ENCODE measurements at places on chromosomes 7 and 10.
A peak's percentile ranks its signal among the peaks of the same experiment; 100 is the strongest.

- DNase-seq = peak; percentile 54
Observed at GRCh38 chr7:76372984-76373833, 14.4 kb upstream of the YWHAG start.

GRCh38 chr10:89867964-89868363, 166.6 kb downstream of the KIF20B start:
- peak; percentile 49 for DNase-seq

DNA sequence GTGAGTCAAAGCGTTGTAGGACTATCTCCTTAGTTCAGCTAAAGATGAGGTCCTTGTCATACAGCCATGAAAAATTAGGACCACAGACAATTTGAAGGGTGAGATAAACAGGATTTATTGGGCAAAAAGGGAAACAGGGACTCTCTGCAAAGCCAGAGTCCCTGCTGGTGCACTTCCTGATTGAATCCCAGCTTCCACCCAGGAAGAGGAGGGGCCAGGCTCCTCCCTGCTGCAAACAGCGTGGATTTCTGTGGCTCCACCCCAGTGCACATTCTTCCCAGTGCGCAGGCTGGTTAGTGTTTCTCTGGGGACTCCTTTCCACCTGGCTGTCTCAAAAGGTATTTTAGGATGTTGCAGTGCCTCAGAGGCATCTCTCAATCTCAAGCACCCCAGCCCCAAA, 165.4 kb upstream of the YAE1 start:
- no peak for DNase-seq

DNA sequence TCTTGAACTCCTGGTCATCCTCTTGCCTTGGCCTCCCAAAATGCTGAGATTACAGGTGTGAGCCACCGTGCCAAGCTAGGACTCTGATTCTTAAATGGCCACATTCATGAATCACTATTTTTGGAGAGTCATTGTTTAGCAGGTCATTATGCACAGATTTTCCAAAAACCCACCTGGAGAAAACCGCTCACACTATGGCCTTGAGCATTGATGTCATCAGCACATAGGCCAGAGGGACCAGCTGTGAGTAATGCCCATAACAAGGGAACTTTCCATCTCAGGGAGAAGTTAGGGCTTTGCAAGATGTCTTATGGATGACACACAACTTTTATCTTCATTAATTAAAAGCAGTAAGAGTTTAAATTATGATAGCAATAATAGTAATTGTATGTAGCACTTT, 86.4 kb upstream of the KIF5B start:
- peak; percentile 35 for DNase-seq

GRCh38 chr10:21427804-21428481, 97.5 kb downstream of the SKIDA1 start:
- DNase-seq = no peak

GRCh38 chr7:5433181-5433580, 9.5 kb upstream of the TNRC18 start:
- no peak for DNase-seq

DNA sequence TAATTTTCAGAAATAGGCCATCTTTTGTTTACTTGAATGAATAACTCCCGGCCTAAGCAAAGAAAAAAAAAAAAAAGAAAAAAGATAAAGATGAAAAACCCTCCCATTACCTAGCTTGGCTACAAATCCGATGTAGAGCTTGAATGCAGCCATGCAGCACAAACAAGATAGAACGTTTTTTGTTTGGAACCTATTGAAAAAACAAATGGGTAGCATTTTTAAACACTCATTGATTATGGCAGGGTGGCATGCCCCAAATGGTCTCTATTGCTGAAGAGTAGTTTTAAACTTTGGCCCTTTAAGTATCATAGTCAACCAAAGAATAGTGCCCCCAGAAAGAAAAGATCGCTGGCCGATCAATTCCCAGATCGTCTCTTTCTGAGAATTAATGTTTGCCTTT, 84.4 kb downstream of the VTI1A start:
- no peak for DNase-seq

GRCh38 chr7:30133736-30134610, 813 bp upstream of the MTURN start:
- no peak for DNase-seq

- DNase-seq = no peak
Observed at GRCh38 chr7:110724811-110725210, 366.1 kb upstream of the LRRN3 start.

DNA sequence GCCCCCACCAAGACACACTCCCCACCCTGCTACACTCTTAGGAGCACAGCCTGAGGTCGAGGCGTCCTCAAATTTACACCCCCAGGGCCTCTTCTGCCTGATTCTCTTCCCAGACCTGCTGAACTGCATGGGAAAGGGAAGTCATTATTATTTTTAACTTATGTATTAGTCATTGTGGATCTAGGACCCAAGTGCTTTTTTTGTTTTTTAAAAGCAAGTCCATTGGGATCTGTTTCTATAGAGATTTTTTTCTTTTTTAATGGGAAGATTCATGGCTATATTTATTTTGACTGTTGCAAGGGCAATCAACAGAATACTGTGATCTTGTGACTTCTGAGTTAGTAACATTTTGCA, 203.8 kb downstream of the ZMYND11 start:
- DNase-seq = no peak

- no peak for DNase-seq
Observed at GRCh38 chr7:11330717-11331116, 357.0 kb downstream of the PHF14 start.

DNA sequence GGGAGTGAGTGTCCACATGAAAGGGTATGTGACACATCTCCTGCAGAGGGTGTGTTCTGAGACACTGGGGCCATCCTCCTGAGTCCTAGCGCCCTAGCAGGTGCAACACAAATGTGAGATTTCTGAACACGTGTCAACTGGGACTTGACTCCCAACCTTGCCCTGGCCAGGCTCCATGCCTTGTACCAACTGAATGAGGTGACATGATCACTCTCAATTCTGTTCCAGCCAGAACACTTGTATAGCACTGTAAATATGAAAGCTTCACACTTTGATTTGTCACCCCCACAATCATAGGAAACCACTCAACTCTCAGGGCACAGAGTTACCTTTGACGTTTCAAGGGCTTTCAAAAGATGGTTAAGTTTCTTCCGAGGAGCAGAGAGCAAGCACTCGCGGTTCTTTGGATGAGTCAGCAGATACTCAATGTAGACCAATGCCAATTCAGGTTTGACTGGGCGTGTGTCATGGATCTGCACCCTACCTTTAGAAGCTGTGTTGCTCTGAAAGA, 48.6 kb downstream of the NCAPG2 start:
- no peak for DNase-seq

DNA sequence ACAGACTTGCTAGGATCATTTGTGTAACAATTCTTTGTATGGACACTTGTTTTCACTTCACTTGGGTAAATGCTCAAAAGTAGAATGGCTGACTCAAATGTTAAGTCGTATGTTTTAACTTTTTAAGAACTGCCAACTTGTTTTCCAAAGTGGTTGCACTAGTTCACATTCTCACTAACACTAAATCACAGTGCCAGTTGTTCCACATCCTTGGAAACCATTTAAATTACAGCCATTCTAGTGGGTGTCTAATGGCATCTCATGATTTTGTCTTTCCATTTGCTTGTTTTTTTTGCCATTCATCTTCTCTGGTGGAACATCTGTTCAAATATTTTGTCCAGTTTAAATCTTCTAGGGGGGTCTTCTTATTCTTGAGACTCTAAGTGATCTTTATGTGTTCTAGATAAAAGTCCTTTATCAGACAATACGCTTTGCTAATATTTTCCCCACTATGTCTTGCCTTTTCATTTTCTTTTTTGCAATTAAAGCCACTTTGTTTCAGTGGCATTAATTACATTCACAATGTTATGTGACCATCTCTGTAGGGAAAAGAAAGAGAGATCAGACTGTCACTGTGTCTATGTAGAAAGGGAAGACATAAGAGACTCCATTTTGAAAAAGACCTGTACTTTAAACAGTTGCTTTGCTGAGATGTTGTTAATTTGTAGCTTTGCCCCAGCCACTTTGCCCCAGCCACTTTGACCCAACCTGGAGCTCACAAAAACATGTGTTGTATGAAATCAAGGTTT, 63.9 kb downstream of the ITGB1 start:
- no peak for DNase-seq

GRCh38 chr7:575425-576366, 56.0 kb upstream of the PDGFA start:
- DNase-seq = no peak
